SJCRH30 (cell line): ENCODE measurements at places on chromosomes 16 and 17. TPM values are rescaled to one million over a fixed set of nuclear protein-coding genes. Genes with fewer than 3 reads are reported as not detected.

The PLLP gene
- 0.30 and 0.49 TPM in 2 replicates for total RNA-seq

GRCh38 chr16:54077050-54077821 lies 209.4 kb downstream of the IRX3 start:
- no peaks in the 10 kb centered on the region for H3K36me3 ChIP-seq
- H3K27me3 ChIP-seq: no peaks in the 10 kb centered on the region
- no peak overlapping the region for H3K4me3 ChIP-seq
- H3K27ac ChIP-seq: no peak overlapping the region
- no peak for DNase-seq

GRCh38 chr17:64202683-64203344 lies 60.2 kb downstream of the TEX2 start:
- peak overlapping the region; percentile 78 for H3K27ac ChIP-seq
- peak; percentile 75 for DNase-seq
- peaks cover 36% of the 10 kb centered on the region for H3K4me1 ChIP-seq
- no peaks in the 10 kb centered on the region for H3K27me3 ChIP-seq
- H3K4me3 ChIP-seq: no peak overlapping the region

DNA sequence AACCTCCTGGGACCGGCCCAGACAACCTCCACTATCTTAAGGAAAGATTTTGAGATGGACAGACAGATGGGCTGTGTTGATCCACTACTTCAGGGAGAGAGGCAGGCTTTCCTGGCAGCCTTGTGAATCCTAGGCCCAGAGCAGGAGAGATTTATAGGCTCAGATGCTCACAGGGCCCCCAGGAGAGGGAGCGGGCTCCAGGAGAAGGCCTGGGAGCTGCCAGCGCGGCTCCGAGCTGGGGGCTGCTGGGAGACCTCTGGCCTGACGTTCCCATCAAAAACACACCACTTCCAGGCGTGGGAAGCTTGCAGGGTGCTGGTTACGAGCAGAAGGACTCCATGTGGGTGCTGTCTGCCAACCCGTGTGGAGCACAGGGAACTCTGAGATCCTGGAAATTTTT lies 53.2 kb downstream of the MYH11 start:
- H3K27me3 ChIP-seq: peaks cover 3% of the 10 kb centered on the region; the same call in 1 of the 2 replicates
- no peak overlapping the region for H3K4me3 ChIP-seq
- H3K27ac ChIP-seq: no peak overlapping the region

The TBC1D3L gene
- total RNA-seq: 3.0 and 5.6 TPM in 2 replicates

- H3K36me3 ChIP-seq: no peaks in the 10 kb centered on the region
- no peaks in the 10 kb centered on the region for H3K27me3 ChIP-seq
- no peak for DNase-seq
Measured at GRCh38 chr17:37744961-37745800, at the start of gene HNF1B. Gene HNF1B (minus strand): TSS chr17:37745059. CDS start chr17:37744884, 175 bp downstream.
